Inflammatory macrophage (primary cell): ENCODE measurements at places on chromosomes 2 and 18.

- peak; percentile 21 for DNase-seq
Observed at GRCh38 chr18:54388203-54389142, 30.8 kb downstream of the C18orf54 start.

GRCh38 chr2:236823963-236824362 lies 254.3 kb downstream of the ACKR3 start:
- no peak for DNase-seq

DNA sequence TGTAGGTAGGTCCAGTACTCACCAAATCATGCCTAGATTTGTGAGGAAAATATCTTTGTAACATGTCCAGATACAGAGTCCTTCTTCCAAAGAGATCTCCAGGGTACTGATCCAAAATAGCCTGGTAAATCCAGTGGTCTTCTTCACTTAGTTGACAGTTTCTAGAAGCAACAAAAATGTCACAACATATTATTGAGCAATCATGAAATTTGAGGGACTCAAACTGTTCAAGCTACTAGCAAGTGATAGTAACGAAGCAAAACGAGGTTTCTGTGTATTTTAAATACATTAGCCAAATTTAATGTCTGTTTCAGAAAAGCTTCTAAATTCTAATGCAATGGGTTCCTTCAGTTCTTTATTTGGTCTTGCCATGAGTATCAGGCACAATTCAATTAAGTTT lies 142.8 kb downstream of the CCDC148 start:
- no peak for DNase-seq

GRCh38 chr2:52874466-52875106 lies 893.0 kb upstream of the CHAC2 start:
- no peak for DNase-seq

DNA sequence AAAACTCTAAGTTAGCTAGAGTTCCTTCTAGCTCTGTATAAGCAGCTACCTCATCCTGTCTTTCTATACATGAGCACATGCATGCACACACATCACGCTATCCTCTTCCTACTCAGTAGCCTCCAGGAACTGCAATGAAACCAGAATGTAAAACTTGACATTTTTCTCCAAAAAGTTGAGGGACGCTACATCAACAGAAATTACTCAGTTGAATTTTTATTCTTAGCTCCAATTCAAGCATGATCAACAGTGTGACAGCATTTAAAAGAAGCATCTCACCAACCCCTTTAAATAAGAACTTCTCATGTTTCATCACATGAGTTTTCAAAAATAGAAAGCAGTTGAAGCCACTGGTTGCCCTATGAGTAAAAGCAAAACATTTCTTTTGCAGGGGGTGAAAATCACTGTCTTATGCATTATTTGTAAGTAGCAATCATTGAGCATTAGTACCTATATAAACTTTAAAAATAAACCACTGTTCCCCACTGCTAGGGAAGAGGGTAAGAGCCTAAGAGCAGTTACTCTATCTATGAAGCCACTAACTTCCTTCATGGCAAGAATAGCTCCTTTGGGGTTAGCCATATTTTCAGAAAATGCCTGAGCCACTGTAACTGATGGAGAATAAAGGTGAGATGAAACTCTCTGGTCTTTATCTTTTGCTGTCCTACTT lies 77.9 kb upstream of the ARL5A start:
- no peak for DNase-seq

DNA sequence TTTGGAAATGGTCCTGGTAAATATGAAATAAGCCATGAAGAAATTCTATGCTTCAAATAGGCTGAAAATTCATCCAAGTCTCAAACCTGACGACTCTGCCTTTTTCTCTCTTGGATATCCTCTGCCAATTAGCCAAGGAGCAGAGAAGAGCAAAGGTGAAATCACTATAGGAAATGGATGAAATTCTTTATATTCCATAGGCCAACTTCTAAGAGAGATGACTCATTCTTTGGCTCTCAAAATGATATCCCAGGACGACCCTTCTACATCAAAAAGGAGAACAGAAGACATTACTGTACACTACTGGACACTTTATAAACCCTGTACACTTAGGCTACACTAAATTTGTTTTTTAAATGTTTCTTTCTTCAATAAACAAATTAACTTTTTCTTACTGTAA lies 22.7 kb downstream of the PDE1A start:
- no peak for DNase-seq

- DNase-seq = no peak
Observed at GRCh38 chr2:126381091-126381490, 274.9 kb upstream of the GYPC start.

DNA sequence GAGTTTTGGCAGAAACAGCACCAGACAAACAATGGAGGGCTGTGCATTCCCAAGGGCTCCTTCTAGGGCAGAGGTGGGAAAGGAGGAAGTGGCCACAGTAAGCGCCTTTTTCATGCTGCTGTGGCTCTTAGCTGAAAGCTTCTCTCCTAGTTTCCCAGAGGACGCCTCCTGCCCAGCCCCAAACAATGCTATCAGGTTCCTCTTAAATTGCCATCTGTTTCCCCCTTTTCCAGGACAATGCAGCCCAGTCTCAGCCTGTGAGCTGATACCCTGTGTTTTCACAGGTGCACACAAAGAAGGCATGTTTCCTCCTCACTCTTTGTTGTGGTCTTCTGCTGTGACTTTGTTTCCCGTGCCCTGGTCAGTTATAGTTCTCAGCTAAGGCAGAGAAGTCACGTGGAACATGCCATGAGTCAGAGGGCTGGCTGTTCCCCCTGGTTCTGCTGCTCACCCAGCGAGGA lies 5.4 kb upstream of the FAM124B start:
- no peak for DNase-seq

DNA sequence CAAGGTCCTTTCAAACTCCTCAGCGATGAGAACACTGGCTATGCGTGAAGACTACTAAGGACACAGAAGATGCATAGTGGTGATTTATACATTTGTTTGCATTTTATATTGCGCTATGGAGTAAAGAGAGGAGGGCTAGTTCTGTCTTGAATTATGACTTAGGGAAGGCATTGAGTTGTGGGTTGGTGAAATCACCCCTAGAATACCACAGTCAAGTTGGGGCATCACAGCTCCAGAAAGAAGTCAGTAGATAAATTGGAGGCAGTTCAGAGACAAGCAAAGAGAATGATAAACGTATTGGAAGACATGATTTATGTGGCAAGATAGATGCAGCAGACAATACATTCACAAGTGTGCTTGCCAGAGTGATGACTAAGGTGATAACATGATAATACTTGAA lies 460.4 kb downstream of the EPHA4 start:
- no peak for DNase-seq

GRCh38 chr2:170475878-170476277 lies 239.3 kb upstream of the SP5 start:
- DNase-seq = no peak
